ENCODE measurements at places on chromosomes 2 and 18.

GRCh38 chr18:13612196-13612997 is 114.0 kb downstream of the FAM210A start:
- no peak for DNase-seq

DNA sequence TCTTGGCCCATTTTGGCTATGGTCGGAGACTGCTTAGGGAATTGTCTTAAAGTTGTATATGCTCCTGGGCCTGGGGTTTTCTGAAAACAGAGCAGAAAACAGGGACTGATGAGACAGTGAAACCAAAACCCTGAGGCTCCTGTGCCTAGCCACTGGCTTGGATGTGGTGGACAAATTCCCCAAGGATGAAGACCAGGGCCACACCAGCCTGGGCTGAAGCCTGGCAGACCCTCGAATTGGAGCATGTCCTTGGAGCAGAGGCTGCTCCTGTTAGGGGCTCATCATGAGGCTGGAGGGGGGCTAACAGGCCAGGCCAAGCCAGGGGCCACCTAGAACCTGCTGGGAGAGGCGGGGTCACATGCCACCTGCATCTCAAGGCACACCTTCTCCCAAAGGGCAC is 68.1 kb downstream of the STPG4 start:
- no peak for DNase-seq

DNA sequence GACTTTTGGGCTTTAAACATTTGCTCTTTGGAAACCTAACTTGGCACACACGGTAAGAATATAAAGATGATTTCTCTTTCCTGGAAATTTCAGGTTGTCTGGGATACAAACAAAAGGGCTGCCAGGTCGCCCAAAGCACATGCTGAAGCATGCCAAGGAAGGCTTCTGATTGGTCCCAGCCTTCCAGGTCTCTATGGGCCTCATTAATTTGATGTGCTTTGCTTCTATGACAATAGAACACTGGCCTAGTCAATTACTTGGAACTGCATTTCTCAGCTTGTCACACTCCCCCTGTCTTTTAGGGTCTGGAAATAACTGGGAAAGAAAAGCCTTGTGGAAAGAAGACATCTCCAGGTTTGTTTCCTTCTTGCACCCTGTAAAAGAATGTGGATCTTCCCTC is 228.9 kb downstream of the ADCYAP1 start:
- DNase-seq, result no peak

DNA sequence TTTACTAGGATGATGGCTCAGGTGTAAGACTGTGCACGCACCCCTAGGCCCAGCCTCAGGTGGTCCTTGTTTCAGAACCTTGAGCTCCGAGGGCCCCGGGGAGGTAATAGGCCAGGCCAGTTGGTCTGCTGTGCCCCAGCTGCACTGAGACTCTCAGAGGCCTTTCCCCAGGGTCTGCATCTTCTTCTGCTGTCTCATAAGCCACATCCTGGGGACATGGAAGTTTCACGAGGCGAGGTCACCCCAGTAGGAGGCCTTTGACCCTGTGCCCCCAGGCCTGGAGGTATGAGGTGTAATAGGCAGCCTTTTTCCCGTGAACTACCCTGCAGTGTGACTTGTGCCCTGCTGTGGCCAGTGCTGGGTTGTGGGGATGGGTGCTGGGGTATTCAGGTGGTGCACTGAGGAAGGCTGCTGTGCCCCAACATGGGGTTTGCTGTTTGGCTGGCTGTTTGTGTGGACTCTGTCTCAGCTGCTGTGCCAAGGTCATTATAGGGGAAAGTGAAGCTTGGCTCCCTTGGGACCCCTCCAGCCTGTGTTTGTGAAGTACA is 6.9 kb downstream of the OXER1 start:
- DNase-seq, result no peak

- DNase-seq, result no peak
Observed at GRCh38 chr2:45153121-45153520, 143.9 kb upstream of the SIX2 start.

Measured in hematopoietic multipotent progenitor cell treated with erythropoietin and hydrocortisone succinate and interleukin-3 and kit ligand, for 15 days (in vitro differentiated cells).